Inflammatory macrophage (primary cell): ENCODE measurements at places on chromosomes 6 and 20.

GRCh38 chr20:6707321-6707831 is 60.1 kb upstream of the BMP2 start:
- DNase-seq: no peak

GRCh38 chr6:8282380-8282779 is 153.0 kb downstream of the SLC35B3 start:
- no peak for DNase-seq

- peak; percentile 16 for DNase-seq
Observed at GRCh38 chr6:5085648-5086293, 630 bp downstream of the PPP1R3G start.

DNA sequence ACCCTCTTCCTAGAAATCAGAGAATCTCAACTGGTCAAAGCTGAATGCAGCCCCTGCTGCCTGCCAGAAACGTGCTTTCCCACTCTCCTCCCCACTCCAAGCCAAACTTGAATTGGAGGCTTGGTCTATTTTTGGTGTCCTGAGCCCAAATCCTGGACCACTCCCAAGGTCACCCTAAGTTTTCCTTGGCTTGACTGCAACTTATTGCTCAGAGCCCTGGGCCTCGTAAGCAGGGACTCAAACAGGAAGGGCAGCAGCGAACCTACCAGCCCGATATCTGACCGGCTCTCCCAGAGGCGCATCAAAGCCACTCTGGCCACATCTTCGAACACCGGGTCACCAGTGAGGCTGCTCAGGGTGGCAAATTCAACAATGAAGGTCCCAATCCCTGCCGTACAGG is 12.7 kb downstream of the EDEM2 start:
- no peak for DNase-seq

DNA sequence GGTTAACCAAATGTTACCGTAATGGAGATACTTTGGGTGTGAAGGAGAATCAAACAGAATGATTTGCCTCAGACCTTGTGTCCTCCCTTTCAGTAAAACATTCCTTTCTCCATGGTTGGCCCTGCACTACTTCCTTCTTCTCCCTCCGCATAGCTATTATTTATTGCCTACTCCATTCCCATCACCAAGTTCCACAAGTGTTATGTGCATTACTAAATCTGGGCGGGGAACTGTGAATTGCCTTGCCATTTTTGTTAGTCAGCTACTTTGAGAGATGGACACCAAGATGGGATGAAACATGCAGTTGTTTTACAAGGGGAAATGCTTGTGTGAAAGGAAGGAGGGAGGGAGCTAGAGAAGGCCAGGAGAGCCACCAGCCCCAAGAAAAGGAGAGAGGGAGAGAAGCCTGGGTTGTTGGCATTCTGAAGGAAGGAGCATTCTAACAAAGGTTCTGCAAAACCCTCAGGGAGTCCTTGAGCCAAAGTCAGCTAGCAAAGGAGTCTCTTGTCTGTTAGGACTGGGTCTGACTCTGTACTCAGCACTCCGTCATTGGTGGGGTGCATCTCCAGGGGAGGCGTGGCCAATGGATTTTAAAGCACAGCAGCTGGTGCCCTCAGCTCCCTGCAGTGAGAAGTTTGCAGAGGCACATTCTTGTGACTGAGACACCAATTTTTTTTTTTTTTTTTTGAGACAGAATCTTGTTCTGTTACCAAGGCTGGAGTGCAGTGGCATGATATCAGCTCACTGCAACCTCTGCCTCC is 83.6 kb upstream of the CHD6 start:
- no peak for DNase-seq

- DNase-seq: no peak
Observed at GRCh38 chr20:62508641-62509051, 32.9 kb upstream of the GATA5 start.

DNA sequence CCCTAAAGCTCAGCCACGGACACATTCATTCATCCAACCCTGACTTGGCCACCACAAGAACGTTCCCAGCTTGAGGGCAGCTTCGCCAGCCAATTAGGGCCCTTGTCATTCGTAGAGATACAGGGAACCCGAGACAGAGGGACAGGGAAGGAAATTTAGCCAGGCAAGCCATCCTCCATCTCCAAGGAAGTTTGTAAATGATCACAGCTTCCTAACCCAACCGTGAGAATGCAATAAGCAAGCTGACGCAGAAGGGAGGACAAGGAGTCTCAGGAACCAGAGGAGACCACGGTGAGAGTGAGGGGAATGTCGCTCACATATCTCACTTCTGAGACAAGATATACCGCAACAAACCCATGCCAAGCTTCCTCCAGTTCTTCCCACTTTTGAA is 1.4 kb downstream of the TRAM2 start:
- DNase-seq: no peak

GRCh38 chr6:56752534-56752933 is 109.8 kb upstream of the DST start:
- no peak for DNase-seq

- no peak for DNase-seq
Observed at GRCh38 chr20:50130356-50130723, 17.4 kb upstream of the UBE2V1 start.

DNA sequence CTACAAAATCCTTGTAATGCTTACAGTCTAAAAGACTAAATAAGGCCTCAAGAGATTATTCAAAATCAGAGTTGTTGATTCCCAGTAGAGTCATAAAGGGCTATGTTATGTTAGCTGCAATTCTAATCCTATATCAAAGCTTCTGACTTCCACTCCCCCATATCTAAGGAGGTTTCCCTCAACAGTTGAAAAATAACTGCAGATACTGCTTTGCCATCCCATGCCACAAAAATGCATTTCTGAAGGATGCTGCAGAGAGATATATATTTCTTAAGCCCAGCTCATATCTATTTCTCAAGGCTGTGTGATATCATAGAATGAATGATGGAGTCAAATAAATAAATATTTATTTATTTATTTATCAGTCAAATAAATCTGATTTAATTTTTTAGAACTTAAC is 332.3 kb downstream of the LAMA2 start:
- no peak for DNase-seq

DNA sequence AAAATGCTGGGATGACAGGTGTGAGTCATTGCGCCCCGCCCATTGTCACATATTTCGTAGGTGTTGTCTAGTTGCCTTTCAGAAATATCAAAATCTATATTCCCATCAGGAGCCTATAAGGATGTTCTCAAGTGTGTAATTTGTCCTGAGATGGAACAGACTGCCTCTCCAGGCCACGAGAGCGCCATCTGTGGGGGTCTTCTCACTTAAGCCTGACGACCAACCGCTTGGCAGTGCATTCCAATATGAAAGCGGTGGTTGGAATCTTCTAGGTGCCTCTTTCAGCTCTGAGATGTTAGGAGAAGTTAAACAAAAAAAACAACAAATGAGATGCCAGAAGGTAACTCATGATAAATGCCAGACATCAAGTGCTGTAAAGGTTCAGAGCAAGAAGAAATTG is 488.5 kb downstream of the QKI start:
- DNase-seq: no peak

- no peak for DNase-seq
Observed at GRCh38 chr6:50887112-50887511, 68.4 kb downstream of the TFAP2B start.

- no peak for DNase-seq
Observed at GRCh38 chr6:170029416-170030283, 261.2 kb downstream of the DLL1 start.

DNA sequence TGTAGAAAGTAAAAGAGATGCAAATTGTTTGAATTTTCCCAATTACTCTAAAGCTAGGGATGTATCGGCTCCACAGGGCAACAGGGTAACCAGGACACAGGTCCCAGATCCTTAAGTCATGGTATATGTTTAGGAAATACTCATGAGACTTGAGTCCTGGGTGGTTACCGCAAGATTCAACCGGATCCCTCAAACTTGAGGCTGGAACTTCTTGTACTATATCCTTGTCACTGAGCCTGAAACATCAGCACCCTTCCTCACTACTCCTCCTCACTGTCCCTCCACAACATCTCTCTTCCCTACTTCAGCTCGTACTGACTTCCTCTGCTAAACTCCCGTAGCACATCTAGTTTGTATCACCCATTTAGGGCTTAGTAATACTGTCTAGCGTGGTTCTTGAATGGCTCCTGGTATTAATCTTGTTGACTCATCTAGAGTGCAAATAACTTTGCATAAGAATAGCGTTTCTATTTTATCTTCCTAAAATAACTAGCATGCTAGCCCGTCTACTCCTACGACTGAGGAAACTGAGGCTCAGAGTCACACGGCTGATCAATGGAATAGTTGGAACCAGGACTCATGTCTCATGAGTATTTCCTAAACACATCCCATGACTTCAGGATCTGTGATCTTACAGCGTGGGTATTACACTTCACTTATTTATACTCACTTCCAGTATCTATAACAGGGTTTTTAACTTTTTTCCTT is 72.1 kb downstream of the FILIP1 start:
- no peak for DNase-seq

- no peak for DNase-seq
Observed at GRCh38 chr6:10733863-10734262, 11.0 kb downstream of the TMEM14C start.

- no peak for DNase-seq
Observed at GRCh38 chr6:38043259-38043753, 223.8 kb downstream of the ZFAND3 start.

DNA sequence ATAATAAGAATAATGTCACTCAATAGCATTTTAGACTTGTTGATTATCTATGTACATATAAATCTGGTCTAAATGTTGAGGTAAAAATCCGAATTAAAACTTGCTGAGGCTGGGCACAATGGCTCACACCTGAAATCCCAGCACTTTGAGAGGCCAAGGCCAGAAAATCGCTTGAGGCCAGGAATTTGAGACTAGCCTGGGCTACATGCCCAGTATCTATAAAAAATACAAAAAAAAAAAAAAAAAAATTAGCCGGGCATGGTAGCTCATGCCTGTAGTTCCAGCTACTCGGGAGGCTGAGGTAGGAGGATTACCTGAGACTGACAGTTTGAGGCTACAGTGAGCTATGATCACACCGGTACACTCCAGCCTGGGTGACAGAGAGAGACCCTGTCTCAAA is 34.2 kb upstream of the SUPT3H start:
- no peak for DNase-seq

- peak; percentile 78 for DNase-seq
Observed at GRCh38 chr20:36861875-36862801, 13.8 kb upstream of the TLDC2 start.

GRCh38 chr6:167684276-167685104 is 142.2 kb upstream of the AFDN start:
- no peak for DNase-seq

- no peak for DNase-seq
Observed at GRCh38 chr6:35425284-35425683, 26.9 kb upstream of the FANCE start.

- DNase-seq: no peak
Observed at GRCh38 chr20:22805996-22806395, 221.6 kb upstream of the FOXA2 start.

- no peak for DNase-seq
Observed at GRCh38 chr6:89667872-89668556, 29.5 kb upstream of the LYRM2 start.

DNA sequence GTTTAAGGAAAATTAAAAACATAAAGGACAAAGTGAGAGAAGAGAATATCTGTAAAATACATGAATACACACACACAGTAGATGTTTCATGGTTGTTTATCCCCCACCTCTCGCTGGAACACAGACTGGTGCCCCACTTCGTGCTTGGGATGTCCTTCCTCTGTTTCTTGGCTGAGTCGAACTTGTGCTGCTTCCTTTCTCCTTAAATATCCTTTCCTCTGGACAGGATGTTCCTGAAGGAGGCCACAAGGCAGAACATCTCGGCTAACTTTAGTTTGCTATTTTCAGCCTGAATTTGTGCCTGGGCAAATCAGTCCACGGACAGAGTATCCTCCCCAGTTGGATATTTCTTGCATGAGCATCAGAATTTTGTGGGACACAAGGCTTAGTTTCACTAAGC is 54.7 kb upstream of the ZMYND8 start:
- no peak for DNase-seq

- DNase-seq: peak; percentile 25
Observed at GRCh38 chr6:146910611-146911010, 293.6 kb upstream of the STXBP5 start.

DNA sequence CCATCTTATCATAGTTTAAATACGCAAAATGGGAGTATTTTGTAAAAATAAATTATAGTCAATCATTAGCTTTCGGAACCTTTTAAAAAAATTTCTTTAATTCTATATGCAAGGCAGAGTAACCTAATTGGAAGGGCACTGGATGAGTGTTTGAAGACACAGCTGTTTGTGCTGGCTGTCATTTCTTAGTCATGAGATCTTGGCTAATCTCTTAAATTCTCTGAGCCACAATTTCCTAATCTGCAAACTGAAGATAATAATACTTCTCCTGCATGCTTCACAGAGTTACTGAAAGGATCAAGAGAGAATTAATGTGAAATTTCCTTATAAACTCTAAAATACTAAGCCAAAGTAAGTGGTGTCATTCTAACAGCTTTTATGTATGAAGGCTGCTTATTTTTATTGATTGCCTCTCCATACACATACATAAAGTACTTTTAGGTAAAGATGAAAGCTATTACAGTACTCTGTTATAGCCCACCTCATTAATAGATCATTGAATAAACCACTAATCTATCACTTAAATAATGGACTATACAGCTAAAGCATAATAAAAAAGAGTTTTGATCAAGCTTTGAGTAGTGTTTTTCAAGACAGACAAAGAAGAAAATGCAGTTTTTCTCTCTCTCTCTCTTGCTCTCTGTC is 383.7 kb upstream of the IRAK1BP1 start:
- no peak for DNase-seq

GRCh38 chr6:26536571-26537159 is 1.5 kb upstream of the HMGN4 start:
- DNase-seq: no peak

DNA sequence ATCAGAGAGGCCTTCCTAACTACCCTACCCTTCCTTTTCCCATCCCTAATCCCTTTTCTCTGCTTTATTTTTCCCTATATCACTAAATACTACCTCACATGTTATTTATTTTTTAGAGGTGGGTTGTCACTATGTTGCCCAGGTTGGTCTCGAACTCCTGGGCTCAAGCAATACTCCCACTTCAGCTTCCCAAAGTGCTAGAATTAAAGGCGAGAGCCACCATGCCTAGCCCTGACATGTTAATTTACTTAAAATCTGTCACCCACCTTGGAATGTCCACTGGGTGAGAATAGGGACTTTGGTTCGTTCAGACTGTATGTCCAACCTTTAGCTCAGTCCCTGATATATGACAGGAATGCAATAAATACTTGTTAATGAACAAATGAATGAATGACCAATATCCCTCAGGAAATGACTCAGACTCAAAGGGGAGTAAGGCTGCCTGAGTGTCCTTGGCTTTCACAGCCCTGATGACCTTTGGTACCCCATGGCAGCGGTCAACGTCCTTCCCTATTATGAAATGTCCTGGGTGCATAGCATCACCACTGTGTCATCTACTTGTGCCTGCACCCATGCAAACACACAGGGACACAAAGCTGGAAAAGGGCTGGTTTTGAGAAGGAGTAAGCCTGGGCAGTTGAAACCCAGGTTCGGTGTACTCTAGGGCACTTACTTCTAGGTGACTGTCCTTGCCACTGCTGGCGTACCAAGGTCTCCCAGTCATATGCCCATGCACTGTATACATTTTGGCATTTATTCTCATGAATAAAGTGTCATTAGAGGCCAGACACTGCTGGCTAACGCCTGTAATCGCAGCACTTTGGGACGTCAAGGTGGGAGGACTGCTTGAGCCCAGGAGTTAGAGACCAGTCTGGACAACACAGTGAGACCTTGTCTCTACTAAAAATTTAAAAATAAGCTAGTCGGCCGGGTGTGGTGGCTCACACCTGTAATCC is 26.5 kb downstream of the BCL2L1 start:
- peak; percentile 89 for DNase-seq

GRCh38 chr6:139433631-139434419 is 59.4 kb upstream of the CITED2 start:
- DNase-seq: peak; percentile 86
